ENCODE measurements at places on chromosomes 3 and 15.
A peak's percentile ranks its signal among the peaks of the same experiment; 100 is the strongest.

DNA sequence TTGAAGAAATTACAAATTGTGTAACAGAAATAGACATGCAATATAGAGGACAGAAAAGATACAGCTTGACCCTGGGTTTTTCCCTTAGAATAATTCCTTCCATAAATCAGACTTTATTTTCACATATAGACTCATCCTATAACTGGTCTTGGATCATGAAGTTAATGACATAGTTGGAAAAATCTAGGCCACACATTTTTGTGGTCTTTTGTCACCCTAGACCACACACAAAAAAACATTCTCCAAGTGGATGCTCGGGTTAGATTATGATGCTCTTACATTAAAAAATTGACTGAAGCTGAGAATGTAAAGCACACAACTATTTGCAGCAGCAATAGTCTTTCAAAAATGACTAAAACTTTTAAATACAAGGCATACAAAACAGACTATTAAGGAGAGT is 7.5 kb upstream of the PLA2G4D start:
- no peak for DNase-seq

GRCh38 chr15:68312701-68313204 is 35.2 kb downstream of the FEM1B start:
- DNase-seq = no peak

DNA sequence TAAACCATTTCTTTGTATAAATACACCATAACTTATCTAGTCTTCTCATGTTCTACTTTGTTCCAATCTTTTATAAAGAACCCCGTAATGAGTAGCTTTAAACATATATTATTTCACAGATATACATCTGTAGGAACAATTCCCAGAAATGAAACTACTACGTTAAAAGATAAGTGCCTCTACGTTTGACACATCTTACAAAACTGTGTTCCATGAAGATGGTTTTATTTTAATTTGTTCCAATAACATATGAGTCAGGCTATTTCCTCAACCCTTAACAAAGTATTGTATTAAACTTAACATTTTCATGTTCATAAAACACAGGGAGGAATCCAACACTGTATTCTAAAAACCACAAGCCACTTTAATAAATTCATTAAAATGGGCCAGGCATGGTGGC is 52.9 kb downstream of the TRPM7 start:
- no peak for DNase-seq

DNA sequence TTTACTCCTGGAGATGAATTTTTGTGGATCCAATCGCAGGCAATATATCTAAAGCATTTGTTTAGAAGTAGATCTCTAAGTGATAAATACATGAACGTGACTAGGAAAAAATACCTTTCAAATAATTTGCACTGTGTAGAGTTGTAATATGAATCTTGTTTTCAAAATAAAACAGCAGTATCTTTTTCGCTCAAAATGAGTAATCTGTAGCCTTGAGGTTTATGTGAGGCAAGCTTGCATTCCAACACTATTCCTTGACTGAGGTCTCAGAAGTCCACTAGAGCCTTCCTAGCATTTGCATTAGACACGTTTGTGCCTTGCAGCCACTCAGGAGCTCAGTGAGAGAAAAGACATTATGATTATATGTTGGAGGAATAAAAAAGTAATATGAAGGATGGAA is 138.3 kb upstream of the ROBO1 start:
- DNase-seq = peak; percentile 65

- no peak for DNase-seq
These were observed 491.9 kb upstream of the PROK2 start for GRCh38 chr3:72276806-72277205.

DNA sequence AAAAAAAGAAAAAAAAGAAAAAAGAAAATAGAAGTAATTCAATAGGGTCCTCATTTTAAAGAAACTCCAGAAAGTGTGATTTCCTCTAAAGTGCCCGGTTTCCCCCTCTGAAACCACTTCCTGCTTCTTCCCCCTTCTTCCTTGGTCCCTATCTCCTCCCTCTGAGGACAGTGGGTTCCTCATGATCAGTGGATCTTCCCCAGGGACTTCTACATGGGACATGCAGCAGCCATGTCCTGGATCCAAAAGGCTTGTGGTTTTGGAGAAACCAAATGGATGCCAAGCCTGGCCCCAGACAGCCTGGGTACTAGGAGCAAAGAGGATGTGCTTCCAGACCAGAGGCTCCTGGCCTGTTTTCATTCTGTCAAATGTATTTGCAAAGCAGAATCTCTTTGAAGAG is 26.6 kb upstream of the SMAD6 start:
- DNase-seq = no peak

DNA sequence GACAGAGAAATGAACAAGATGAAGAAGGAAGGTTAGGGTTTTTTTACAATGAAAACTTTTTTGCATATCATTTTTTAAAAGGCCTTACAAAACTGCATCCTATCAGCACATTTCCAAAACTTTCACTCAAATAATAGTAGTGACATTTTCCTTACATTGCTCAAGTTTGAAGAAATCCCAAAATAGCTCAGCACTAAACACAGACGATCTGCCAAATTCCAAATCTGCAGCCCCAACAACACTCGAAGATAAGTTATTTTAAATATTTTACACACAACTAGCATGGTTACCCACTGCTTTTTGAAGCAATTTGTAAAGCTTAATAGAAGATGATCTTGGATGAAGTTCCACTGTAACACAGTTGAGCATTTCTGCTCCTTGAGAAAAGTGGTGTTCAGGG is 535.6 kb upstream of the ALCAM start:
- DNase-seq = no peak

GRCh38 chr3:101862416-101863165 is 13.3 kb downstream of the NFKBIZ start:
- DNase-seq = peak; percentile 33

Measured in trophoblast cell (in vitro differentiated cells and primary cell).